Cardiac fibroblast (primary cell): ENCODE measurements at places on chromosomes 16 and 17.

GRCh38 chr16:66480265-66481080 lies 53.4 kb downstream of the BEAN1 start:
- DNase-seq: no peak

DNA sequence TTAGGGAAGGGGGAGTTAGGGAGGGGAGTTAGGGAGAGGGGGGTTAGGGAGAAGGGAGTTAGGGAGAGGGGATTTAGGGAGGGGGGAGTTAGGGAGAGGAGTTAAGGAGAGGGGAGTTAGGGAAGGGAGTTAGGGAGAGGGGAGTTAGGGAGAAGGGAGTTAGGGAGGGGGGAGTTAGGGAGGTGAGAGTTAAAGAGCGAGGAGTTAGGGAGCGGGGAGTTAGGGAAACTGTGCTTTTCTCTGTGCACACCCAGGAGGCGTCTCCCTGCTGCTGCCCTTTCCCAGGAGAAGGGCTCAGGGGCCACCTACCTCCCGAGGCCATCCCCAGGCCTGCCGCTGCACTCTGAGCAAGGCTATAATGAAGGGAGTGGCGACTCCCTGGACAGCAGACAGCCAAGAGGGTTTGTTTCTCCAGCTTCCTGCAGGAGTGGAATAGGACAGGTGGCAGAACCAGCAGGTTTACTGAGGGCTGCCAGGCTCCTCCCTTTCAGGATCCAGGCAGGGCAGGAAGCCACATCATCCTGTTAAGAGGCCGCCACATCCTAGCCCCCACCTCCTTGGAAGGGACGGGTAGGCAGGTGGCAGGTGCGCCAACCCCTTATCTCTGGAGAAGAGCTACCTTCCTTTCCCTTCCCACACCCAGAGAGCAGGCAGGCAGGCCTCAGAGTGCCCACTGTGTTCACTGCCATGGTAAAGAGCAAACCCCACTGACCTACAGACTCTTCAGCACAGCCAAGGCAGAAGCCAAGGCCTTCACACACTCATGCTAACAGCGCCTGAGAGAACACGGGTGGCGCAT lies 4.3 kb downstream of the CANT1 start:
- no peak for DNase-seq

DNA sequence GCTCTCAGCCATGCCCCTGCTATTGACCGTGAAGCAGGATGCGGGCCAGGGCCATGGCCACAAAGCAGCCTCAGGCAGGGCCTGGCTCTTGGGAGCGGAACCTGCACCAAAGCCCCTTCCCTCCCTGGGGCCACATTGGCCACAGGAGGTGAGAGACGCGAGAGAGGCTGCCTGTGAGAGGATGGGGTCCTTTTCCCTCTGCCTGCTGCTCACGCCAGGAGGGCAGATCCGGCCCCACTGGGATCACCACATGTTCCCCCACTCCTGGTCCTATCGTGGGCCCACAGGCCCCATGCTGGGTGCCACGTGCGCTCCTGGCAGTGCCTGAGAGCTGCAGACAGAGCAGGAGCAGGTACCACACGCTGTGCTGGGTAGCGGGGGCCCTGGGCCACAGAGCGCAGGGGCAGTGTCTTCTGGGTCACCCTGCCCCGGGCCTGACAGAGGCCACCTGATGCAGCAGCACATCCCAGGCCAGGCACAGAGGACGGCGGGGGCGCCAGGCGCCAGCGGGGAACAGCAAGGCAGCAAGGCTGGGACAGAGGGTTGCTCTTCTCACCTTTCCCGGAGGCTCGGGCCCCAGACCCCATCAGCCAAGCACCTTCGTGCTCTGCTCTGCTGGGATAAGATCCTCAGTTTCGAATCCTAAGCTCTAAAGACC lies 9.2 kb upstream of the NUDT16L1 start:
- no peak for DNase-seq

DNA sequence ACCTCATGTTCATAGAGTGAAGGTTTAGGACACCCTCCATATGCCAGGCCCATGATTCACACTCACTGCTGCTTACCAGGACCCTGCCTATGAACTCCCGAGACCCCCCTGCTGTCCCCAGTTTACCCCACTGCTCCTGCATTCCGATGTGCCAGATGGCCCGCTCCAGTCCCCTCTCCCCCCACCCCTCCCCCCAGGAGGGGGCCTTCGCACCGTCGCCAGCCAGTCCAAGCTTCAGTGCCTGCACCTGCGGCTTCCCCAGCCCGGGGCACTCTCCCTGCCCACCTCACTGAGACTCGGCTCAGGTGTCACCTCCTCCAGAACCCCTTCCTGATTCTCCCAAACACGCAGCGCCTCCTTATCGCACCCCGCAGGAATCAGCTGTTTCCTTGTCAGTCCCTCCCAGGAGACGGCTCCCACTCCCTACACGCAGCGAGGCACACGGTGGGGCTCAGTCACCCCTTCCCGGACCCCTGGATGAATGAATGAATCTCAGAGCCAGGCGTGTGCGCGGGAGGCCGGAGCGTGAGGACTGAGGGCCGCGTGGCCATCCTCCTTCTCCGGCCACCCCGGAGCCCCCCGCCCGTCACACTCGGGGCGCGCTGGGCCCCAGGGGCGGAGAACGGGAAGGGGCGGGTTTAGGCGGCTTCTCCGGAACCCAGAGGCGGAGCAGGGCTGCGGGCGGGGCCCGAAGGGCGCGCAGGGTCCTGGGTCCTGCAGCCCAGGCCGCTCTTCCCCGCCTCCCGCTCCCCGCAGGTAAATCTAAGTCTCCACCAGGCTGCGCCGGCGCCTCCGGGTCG lies 1.6 kb downstream of the MYO1C start:
- peak; percentile 55 for DNase-seq

- DNase-seq: no peak
Observed at GRCh38 chr17:4045487-4045886, 81.2 kb upstream of the ATP2A3 start.

DNA sequence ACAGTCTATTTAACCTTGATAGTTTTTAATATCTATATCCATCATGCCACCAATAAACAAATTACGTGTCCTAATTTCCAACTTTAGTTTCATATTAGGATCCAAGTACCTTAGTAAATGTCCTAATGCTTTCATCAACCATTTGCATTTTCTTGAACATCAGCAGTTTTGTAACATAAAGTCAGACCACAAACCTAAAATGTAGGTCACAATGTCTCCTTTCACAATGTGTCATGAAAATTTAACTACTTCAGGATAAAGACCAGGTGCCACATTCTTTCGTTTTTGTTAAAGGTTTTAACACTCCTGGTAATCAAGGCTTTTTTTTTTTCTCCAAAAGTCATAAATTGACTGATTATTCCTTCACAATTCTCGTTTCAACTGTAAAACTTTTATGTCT lies 310.7 kb upstream of the PMFBP1 start:
- no peak for DNase-seq

GRCh38 chr17:82287868-82288801 lies 14.6 kb upstream of the CSNK1D start:
- DNase-seq: peak; percentile 87

DNA sequence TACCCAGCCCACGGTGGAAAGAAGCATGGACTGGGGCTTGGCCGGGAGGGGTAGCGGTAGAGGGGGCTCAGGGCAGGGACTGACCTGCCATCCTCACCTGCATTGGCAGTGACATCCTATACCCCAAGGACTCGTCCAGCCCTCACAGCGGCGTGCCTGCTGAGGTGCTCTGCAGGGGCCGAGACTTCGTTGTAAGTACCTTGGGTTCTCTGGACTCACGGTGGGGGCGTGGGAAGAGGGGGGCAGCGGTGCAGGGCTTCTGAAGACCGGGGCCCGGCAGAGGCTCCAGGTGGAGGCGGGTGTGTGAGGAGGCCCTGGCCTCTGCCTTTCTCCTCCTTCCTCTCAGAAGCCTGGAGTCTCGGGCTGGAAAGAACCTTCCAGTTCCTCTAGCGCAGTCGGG lies 25.5 kb downstream of the POLR3E start:
- DNase-seq: no peak

DNA sequence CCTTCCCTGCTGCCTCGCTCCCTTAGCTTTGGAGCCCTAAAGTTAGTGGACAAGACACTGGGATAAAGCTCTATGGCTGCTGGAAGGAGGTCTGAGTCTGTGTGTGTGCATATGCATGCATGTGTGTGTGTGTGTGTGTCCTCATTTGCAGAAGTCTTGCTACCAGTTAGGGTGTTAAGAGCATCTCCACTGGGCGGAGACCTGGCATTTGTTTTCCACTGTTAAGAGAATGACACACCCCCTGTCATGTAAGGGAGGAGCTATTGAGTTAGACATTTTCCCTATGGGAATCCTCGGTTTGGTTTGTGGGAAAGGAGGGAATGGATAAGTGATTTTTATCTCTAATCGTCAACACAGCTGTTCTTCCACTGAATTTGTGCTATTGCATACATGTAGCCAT lies 24.8 kb upstream of the ARHGAP23 start:
- peak; percentile 65 for DNase-seq

DNA sequence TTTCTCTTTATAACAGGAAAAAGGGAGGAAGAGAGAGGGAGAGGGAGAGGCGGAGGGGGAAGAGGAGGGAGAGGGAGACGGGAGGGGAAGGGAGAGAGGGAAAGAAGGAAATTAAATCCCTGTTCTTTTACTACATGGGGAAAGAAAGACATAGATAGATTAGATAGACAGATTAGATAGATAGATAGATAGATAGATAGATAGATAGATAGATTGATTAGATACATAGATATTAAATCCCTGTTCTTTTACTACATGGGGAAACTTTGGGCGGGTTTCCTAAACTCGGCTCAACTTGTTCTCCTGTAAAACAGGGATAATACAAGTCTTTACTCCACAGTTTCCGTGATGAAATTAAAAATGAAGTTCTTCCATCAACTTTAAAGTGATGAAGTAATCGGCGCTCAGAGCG lies 661 bp downstream of the RFWD3 start:
- no peak for DNase-seq

- DNase-seq: peak; percentile 43
Observed at GRCh38 chr17:13476720-13477119, 125.0 kb downstream of the HS3ST3A1 start.

- no peak for DNase-seq
Observed at GRCh38 chr16:21226749-21227148, 6.8 kb upstream of the ANKS4B start.

GRCh38 chr16:5928476-5929065 lies 831.0 kb upstream of the EEF2KMT start:
- DNase-seq: no peak

- no peak for DNase-seq
Observed at GRCh38 chr16:29789775-29790182, 772 bp upstream of the KIF22 start.

DNA sequence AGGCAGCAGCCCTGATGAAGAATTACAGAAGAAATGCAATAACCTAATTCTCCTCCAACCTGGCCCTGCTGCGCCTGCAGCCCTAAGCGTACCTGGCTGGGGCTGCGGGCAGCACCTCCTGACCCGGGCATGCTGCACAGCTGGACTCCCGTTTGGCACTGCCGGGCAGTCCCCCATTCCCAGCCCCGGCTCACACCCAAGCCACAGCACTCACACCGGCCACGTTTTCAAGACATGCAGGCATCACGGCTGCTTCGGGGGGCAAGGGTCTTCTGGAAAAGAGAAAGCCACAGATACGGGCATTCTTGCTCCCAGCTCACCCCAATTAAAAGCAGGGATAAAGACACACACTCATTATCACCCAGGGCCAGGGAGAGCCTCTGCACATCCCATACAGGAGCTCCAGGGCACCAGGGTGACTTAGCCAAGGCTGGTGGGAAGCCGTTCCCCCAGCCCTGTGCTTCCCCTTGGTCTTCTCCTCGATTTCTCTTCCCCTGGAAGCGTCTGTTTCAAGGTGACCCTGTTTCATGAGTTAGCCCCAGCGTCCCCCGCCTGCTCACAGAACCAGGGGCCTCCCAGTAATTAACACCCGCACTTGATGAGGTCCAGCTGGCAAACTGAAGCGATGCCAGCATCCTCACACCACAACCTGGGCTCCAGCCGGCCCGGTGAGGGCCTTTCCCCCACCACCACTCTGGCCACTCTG lies 216.7 kb downstream of the C16orf78 start:
- no peak for DNase-seq

DNA sequence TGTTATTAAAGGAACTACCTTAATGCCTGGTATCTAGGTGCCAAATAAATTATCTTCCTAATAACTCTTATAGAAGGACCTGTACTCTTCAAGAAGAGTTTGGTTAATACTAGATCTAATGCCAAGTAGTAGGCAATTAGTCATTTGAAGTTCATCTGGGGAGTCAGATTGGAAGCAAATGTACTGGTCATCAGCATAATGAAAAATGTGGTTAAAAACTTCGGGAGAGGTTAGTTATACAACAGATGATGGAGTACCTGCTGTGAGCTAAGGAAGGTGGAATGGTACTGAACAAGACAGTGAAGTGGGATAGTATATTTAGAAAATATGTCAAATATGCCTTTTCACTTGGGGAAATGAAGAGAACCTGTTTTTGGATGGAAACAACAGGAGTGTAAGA lies 49.2 kb downstream of the TNRC6A start:
- DNase-seq: no peak

DNA sequence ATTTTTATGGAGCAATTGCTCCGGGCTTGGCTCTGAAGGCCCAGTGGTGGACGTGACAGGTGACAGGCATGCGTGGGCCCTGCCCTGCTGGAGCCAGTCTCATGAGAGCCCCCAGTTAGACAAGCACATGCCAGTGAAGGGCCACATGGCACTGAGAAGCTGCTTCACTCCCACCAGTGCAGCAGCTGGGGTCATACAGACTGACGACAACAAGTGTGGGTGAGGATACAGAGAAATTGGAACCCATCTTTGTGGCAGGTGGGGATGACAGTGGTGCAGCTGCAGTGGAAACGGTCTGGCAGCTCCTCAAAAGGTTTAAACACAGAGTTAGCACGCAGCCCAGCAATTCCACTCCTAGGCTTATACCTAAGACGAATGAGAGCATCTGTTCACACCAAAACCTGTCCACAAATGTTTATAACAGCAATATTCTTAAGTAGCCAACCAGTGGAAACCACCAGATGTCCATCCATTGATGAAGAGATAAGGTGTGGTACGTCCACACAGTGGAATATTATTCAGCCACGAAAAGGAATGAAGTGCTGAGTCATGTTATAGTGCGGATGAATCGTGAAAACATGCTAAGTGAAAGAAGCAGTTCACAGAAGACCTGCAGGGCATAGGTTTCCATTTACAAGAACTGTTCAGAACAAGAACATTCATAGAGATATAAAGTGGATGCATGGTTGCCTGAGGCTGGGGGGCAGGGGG lies 12.5 kb upstream of the CIBAR2 start:
- DNase-seq: peak; percentile 37

DNA sequence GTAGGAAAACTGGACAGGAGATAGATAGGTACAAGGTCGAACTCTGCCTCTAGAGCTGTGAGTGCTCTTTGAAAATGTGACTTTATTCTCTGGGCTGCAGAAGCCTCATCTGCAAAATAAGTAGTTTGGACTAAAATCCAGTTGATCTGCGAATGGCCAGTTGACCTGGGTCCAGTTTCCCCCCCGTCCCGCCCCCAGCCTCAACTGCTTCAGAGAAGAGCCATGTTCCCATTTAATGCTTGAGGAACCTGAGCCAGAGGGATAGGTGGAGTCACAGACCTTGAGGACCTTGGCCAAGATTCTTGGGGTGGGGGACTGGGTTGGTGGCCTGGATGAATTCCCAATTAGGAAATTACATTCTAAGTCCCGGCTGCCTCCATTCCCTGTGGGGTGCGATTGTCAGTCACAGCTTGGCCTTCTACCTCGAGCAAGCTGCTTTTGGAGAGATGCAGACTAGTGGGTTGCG lies 14.1 kb downstream of the TBX2 start:
- no peak for DNase-seq
